Gastroesophageal sphincter (tissue), 4 donors: ENCODE measurements at places on chromosomes 7 and 10.
A peak's percentile ranks its signal among the peaks of the same experiment; 100 is the strongest.

GRCh38 chr10:85537561-85537960 is 829.0 kb downstream of the GRID1 start:
- no peak for ATAC-seq

DNA sequence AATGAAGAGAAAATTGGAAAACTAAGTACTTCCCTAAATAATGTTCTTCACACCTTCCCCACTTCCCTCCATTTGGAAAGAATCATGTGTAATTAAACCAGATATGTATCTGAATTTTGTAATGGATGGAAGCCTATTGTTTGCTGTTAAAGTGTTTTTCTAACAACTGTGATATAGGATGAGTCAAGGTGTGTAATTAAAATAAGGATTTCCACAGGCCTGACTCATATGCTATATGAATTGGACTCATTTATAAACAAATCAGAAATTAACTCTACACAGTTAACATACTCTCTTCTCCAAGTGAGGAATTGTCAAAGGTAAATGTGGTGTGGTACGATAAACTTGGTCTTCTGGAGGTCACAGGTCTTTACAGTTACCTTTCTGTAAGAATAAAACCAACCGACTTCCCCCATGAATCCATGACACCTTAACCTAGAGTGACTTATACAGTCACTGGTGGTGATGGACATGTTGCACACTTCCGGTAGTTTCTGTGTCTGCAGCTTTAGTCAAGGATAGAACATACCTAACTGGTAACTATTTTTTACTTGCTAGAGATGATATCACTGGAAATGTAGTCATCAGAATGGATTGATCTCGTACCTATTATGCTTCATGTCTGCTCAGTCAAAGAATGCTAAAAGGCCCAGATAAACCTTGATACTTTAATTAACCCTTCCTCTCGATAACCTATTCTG is 12.8 kb downstream of the PNLIPRP3 start:
- no peak for ATAC-seq

- ATAC-seq, result no peak
Observed at GRCh38 chr7:90111-91063, 102.0 kb upstream of the FAM20C start.

DNA sequence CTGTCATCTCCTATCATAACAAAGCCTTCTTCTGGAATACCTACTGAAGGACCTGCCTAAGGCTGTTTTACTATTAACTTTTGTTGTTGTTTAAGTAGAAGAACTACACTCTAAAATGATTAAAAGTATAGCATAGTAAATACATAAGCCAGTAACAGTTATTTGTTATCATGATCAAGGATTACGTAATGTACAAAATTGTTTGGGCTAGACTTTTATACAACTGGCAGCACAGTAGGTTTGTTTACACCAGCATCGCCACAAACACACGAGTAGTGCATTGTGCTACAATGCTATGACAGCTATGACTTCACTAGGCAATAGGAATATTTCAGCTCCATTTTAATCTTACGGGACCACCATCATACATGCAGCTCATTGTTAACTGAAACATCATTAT is 169.1 kb downstream of the LRRN3 start:
- no peak for ATAC-seq

DNA sequence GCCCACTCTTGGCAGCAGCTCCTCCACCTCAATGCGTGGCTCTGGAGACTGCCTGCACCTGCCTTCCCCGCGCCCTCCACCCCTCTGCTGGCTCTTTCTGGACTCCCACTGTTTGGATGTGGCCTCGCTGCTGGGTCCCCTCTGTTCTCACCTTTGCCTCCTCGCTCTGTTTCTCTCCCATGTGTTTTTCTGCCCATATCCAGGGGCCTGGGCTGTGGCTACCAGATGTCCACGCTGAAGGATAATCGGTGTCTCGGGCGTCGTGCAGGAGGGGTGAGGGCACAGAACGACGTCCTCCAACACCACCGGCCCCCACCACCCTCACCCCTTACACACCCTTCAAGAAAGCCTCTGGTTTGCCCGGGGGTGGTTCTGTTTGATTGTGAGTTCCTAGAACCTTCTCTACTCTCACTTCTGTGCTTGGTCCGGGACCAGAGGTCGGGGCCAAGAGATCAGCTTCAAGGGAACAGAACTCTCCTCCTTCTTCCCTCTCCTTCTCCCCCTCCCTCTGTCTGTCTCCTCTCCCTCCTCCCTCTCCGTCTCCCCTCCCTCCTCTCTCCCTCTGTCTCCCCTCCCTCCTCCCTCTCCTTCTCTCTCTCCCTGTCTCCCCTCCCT is 31.7 kb downstream of the AP5Z1 start:
- peak; percentile 32 for ATAC-seq

DNA sequence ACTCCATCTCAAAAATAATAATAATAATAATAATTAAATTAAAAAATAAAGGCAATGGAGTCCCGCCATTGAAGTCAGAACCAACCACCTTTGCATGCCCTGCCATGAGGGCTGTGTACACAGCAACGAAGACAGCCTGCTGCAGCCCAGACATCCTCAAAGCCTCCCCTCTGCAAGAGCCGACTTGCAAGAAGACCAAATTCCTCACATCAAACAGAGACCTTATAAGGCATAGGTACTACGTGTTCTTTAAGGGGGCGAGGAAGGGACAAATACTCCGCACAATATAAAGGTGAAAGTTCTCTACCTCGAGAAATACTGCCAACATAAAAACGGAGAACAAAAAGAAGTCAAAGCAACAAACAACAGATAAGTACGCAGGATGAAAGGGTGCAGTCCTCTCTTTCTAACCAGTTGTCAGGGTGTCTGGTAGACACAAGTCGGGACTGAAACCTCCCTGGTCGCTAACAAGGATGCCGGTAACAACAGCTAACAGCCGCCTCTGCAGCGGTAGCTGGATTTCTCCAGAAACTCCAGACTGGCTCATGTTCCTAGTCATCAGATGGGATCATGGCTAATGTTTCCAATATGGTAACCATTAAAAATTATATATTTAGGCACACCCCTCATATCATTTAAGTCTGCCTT is 23.6 kb downstream of the FGFR2 start:
- ATAC-seq, result peak; percentile 67

GRCh38 chr7:929311-929711 is 25.2 kb downstream of the ADAP1 start:
- ATAC-seq, result no peak

GRCh38 chr10:9951481-9952257 is 1066.0 kb upstream of the CELF2 start:
- ATAC-seq, result no peak

DNA sequence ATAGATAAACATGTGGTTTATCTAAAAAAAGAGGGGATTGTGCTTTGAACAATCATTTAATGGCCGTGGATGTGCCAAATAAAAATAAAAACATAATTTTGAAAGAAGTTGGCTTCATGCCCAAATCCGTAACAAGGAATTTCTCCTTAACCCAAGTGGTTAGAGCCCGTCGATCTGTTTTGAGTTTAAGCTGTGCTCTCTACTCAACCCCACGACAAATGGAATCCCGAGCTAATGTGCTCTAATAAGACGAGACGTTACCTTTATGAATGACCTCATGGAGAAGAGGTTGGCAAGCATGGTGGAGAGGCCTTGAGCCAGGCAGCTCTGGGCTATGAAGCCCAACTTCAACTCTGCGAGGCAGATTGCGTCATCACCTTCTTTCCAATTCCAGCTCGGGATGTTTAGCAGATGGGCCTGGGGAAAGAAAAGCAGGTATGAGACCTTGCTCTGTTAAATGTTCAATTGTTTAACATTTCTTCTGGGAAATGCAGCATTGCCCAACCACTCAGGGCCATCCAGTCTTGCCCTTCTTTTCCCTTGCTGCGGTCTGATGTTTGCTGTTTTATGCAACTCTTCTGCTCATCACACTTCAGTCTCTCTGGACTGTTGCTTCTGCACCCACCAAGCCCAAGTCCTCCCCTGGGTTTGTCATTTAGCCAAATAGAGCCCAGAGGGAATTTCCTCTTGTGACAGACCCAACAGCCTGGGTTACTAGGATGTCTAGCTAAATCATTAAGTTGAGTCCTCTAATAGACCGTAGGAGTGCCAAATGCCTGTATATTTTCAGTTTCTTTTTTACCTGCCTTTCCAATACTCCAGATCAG is 564.6 kb downstream of the KCNMA1 start:
- peak; percentile 64 for ATAC-seq

GRCh38 chr10:1932692-1933094 is 195.4 kb upstream of the ADARB2 start:
- ATAC-seq, result no peak

DNA sequence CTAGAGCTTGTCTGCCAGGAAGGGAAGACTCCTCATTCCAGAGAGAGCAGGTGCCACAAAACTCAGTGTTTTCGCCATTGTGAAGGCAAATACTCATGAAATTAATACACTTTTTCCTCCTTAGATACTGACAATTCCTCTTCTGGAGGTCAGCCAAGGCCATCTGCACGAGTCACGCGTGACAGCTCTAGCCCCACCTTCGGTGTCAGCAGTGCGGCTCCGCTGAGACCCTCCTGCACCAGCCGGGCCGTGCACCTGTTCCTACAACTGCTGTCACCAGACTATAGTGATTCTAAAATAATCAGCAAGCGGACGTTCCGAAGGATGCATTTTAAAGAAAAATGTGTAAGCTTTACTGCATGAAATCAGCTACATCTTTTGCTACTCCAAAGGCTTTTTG is 127.7 kb downstream of the DIP2C start:
- no peak for ATAC-seq

DNA sequence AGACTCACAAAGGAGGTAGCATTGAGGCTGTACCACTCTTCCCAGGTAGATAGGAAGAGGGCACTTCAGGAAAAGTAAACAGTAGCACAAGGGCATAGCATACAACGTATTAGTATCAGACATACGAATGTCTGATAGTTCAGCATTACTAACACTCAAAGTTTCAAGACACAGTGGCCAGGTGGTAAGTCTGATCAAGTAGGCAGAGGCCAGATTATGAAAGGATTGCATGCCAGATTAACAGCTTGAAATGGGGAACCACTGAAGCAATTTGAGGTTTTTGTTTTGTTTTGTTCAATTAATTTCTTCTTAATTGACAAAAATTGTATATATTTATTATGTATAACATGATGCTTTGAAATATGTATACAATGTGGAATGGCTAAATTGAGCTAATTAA is 45.7 kb upstream of the IL6 start:
- ATAC-seq, result no peak

GRCh38 chr10:52213321-52213752 is 100.7 kb upstream of the DKK1 start:
- no peak for ATAC-seq

DNA sequence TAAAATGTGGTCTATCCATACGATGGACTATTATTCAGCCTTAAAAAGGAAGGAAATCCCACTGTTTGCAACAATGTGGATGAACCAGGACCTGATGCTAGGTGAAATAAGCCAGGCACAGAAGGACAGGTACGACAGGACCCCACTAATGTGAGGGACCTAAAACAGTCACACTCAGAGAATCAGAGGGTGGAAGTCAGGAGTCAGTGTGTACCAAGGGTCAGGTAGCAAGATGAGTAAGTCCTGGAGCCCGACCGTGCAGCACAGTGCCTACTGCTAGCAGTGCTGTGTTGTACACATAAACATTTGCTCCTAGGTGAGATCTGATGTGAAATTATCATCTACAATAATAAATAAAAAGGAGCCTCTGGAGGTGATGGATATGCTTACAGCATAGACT is 322.3 kb downstream of the GLRX3 start:
- ATAC-seq, result no peak

- ATAC-seq, result no peak
Observed at GRCh38 chr7:70598976-70599375, 533.0 kb upstream of the GALNT17 start.

- ATAC-seq, result no peak
Observed at GRCh38 chr7:37425498-37425897, 23.2 kb downstream of the ELMO1 start.

DNA sequence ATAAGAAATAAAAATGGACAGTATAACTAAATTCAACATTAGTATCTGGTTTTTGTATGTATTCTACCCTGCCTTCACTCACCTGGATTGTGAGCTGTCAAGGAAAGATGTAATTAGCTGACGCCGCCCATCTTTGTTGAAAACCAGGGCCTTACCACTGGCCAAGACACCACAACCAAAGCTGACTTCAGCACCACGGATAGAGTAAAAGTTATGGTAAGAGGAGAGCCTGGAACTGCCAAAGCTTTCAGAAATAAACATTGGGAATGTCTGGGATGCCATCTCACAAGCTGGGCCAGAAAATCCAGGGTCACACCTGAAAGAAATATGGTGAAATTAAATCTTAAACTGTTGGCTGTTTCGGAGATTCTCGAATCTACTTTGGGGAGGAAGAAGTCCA is 190.1 kb upstream of the SLC26A5 start:
- no peak for ATAC-seq
